ENCODE measurements at places on chromosomes 3 and 15.

DNA sequence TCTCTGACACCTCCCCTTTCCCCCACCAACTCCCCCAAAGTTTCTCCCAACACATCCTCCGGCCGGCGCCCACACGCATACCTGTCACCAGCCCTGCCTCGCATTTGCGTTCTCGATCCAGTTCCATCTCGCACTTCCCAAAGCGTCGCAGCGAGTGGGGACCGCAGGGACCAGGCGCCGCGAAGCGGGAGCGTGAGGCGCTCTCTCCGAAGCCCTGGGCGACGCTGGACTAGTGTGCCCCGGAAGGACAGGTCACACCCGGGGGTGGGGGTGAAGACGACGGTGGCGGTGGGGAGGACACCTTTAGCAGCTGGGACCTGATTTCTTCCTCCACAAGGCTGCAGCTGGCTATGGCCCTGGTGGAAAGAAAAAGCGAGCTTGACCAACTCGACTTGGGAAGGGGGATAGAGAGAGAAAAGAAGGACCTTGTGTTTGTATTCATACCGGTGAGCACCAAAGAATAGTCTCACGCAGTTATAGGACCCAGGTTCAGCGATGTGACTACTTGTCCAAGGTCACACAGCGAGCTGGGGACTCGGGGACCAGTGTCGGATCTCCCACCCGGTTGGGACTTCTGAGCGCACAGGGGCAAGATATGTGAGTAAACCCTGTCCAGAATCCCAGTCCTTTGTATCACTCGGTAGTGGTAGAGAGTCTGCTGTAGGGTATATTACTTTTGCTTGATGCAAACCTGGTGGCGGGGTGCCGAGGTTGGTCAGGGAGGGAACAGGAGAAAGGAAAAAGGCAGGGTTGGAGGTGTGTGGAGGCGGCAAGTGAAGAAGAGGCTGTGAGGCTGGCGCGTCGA lies 607 bp upstream of the GHSR start:
- DNase-seq, result peak; percentile 37

DNA sequence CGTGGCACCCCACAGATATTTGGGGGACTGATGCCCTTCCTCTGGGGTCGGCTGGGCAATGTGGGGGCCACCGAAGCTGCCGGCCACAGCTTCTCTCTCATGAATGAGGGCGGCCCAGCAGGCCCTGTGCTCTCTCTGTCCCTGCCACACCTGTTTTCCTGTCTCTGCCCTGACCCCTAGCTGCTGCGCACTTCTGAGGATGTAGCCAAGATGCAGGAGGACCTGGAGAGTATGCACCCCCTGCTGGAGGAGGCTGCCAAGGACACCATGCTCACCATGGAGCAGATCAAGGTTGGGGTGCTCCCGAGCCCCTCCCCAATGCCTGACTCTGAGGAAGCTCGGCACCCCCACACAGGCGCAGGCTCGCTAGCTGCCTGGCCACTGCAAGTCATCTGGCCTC lies 59.7 kb downstream of the SEMA3G start:
- DNase-seq, result peak; percentile 80

DNA sequence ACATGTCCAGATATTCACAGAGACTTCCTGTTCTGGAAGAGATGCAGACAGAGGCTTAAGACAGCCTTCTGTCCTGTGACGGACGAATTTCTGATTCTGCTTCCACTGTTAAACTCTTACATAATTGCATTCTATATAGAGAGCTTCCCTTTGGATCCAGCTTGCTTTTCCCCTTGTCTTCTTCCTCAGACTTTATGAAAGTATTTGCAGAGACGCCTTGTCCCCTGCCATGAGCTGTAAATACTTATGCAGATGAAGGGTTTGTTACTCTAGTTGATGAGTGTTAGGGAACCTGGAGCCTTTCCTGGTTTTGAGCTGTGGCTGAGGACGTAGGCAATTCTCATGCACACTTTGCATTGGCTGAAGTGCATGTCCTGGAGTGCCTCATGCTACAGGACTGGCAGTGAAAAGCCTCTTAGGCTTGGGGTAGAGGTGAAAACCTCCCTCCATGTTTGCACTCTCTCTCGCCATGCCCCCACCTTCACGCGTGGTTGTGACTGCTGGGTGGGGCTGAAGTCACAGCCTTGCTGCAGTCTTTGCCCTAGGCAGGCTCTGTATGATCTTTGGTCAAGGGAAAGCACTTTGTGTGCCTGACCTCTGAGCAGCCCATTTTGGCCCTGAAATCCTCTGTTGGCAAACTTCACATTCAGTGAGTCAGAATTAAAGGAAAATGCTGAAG lies 286.6 kb downstream of the PTPRG start:
- no peak for DNase-seq

DNA sequence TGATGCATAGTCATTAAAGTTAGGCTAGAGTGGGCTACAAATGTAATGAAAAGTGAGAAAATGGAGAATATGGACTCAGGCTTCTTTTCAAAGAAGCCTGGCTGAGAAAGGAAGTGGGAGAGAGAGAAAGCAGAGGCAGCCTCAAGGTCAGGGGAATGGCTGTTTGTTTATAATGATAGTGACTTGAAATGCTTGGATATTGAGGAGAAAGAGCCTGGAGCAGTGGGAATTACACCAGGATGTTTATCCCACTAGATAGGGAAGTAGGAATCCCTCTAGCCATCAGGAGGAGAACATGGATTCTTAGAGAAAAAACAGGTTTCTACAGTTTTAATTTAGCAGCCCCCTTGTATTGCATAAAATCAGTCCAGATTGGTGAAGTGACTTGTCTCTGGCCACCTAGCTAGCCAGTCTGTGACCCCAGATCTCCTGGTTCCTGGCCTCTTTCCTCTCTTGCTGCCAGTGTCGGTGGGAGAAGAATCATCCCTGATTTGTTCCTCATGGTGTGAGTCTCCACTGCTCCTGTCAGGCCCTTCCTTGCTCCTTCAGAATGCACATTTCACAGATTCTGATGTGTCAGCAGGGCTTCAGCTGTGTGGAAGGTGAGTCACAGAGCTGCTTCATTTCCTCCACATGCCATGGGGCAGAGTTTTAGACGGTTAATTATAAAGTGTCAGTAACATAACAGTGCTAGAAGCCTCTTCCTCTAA lies 32.9 kb downstream of the SEMA6D start:
- DNase-seq, result no peak

DNA sequence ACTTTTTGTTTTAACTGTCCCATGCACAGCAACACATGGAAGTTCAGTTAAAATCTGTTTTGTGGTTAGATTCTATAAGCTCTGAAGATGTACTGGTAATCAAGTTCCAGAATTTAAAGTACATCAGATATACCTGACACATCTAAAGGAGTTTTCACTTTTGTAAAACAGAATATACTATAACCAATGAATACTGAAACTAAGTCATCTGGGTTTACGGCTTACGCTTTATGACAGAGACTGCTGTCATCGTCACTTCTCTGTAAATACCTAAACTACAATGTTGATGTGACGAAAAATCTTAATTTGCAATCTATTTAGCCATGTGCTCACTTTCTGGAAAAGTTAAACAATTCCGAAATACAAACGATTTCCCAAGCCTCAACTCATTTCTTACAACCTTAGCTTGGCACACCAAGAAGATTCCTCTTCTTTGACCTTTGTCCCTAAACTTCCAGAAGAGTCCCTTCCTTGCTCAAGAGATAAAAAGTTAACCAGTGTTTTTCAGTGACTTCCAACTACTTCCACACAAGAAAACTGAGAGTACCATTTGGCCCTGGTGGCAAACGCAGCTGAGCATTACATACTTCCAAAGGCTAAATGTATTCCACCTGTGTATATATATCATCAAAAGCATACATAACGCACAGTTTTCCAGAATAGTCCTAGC lies 56.8 kb upstream of the NEK10 start:
- no peak for DNase-seq

- DNase-seq, result no peak
Measured at GRCh38 chr15:52392008-52392687, 96.5 kb upstream of the MYO5C start.

- DNase-seq, result no peak
Measured at GRCh38 chr3:102450976-102451375, 16.2 kb downstream of the ZPLD1 start.

DNA sequence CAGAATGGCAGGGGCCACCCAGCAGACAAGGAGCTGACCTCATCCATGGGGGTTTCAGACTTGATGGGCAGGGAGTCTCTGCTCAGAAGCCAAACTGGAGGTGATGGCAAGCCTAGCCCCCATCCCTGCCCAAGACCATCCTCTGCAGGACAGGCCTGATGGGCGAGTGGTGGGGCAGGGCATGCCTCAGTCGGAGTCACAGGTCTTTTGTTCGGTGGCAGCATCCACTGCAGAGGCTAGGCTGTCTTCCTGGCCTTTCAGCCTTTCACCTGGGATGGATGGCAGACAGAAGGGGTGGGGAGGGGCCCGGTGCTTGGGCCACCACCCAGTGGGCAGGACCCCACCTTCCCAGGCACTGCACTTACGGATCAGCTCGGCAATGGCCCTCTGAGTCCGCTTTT lies 44.4 kb downstream of the PTH1R start:
- DNase-seq, result no peak

GRCh38 chr3:184603151-184604030 lies 41.8 kb downstream of the EPHB3 start:
- no peak for DNase-seq

DNA sequence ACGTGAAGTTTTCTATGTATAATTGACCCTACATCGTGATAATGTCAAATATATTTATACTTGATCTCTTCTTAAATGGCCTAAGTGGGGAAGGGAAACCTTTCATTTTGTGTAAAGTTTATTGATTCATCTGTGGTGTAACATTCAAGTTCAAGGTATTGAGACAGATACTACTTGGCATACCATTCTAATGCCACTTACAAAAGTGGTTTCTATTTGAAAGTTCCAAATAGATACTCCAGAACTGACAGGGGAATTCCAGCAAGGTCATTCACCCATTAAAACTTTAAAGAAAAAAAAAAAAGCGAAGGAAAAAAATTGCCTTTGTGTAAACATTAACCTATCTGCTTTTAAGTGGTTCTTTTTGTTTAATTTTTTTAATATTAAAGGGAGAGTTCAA lies 45.3 kb upstream of the MAP3K13 start:
- no peak for DNase-seq

- DNase-seq, result no peak
Measured at GRCh38 chr3:129445471-129445870, 5.4 kb downstream of the IFT122 start.

DNA sequence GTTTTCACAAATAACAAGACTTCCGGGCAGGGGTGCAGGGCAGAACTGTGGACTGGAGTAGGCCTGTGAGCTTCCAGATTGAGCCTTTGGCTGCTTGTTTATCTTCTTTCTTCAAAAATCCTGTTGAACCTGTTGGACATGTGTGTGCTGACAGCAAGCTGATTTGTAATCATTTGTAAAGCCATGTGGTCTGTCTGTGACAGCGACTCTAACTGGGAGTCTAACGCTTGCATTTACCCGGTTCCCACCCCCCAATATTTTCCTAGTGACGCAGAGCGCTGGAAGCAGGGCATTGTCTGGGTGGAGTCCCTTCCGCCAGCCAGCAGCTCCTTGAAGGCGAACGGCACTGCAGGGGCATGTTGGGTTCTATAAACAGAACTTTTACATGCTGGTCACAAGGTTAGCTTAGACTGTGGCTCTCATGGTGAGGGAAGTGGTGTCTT lies 85.7 kb upstream of the MYZAP start:
- DNase-seq, result no peak

- no peak for DNase-seq
Measured at GRCh38 chr3:159937561-159938166, 51.0 kb upstream of the IL12A start.

DNA sequence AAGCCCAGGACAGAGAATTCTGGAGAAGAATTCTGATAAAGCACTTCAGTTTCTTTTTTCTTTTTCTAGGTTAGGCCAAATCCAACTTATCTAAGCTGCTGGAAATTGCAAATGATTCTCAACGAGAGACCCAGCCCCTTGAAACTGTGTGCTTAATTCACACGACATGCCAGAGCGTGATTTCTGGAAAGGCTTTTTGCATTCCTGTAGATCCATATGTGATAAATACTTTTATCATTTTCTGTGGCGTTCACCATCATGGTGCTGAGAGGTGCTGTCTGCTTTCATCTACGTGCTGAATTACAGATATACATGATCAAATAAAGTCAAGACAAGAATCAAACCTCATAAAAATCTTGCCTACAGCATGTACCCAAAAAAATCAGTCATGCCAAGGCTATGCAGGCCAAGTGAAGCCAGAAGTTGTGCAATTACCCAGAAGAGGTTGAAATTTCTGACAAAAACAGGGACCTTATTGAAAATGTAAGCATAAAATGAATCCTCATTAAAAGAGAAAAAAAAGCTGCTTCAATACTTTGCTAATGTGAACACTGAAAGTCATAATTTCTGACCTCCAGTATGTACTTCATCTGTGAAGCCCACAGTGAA lies 10.8 kb upstream of the MEF2A start:
- DNase-seq, result no peak
